Right renal pelvis (tissue), 4 donors: ENCODE measurements at places on chromosomes 3 and 15.

GRCh38 chr3:131705558-131706051, 202.8 kb upstream of the MRPL3 start:
- DNase-seq: no peak

GRCh38 chr3:141240286-141240685, 8.7 kb downstream of the PXYLP1 start:
- DNase-seq: no peak

DNA sequence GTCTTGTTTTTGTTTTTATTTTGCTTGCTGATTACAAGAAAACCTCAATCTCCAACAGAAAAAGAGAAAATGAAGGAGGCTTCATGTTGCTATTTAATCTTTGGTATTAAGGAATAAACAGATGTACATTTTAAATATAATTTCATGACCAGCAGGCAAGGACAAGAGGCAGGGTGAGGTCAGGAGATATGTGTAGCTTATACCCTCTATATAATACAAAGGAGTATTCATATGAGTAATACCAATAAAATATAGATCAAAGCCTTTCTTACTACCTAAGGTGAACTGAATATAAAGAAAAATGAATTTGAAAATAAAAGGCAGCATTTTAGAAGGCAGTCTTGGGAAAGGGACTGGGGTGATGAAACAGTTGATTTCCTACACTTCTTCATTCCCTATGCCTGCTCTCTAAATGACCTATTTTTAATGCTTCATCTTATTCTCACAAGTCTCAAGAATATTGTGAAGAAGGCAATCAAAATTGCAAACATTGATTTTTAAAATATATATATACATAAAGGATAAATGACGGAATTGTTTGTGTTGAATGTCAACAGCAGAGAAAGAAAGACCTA, 8.6 kb upstream of the CBLB start:
- DNase-seq: no peak

DNA sequence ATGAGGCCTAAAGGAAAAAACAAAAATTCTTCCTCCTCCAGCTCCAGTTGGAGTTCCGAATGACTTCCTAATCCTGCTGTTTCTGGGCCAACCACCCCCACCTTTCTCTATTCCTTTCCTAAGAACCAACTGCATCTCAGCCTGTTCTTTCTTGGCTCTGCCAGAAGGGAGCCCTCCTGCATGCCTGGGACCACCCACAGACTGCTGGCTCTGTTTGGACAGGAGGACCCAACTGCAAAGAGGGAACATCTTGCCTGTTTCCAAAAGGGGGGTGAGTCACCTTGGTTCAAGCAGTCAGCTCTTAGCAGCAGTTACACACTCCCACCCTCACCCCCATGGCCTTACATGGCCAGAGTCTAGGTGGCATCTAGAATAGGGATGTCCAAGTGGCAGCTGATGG, 116.0 kb upstream of the PRICKLE2 start:
- no peak for DNase-seq

DNA sequence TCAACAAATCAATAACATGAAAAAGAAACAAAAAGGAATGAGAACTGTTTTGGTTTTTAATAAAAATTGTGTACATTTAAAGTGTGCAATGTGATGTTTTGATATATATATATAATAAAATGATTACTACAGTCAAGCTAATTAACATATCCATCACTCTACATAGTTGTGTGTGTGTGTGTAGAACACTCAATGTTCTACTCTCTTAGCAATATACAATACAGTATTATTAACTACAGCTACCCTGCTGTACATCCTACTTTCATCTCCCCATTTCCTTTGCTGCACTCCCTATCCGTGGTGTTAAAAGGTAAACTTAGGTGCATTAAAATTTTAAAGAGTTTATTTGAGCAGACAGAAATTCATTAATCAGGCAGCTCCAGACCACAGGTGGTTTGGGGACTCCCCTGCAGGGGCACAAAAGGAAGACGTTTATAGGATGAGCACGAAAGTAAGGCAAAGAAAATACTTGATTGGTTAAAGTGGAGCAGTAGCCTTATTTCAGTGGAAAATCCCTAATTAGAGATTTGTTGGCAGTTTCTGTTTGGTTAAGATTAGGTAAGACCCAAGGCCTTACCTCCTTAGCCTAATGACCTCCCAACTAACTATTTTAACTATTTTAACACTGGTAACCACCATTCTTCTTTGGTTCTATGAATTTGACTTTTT, 61.8 kb upstream of the SNRK start:
- no peak for DNase-seq

GRCh38 chr15:95860406-95860805, 470.1 kb upstream of the NR2F2 start:
- no peak for DNase-seq

DNA sequence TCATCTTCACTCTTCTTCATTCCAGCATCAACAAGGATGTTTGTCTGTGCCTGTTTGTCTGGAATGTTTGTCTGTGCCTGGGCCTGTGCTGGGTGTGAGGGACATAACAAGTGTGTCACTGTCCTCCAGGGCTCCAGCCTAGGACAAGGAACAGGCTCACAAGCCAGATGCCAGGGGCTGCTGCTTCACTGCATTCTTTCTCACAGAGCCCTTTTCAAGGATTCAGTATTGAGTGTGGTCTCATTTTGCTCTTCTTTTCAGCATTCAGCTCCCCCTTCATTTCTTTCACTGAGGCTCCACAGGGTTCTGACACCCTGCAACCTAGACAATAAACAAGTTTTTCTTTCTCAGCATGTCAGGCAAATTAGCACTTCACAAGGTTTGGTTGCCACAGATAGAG, 43.6 kb upstream of the KY start:
- DNase-seq: no peak

DNA sequence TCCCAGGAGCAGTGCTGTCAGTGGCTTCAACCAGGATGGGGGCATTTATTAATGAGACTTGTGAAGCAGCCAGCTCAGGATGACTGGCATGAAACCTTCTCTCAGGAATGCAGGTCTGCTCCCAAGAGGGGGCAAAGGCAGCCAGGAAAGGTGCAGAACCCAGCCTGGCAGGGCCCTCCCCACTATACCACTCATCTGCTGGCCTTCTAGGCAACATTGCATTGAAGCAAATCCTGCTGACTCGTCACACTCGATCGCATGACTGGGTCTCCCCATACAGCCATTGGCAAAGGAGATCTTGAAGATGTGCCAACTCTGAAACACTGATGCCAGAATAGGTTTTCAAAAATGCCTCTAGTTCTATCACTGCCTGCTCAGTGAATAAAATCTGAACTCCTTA, 65.7 kb upstream of the CMTM7 start:
- DNase-seq: no peak

- DNase-seq: no peak
Measured at GRCh38 chr15:73079565-73079964, 27.3 kb downstream of the NEO1 start.

- no peak for DNase-seq
Measured at GRCh38 chr3:171113716-171114115, 87.2 kb upstream of the SLC2A2 start.

DNA sequence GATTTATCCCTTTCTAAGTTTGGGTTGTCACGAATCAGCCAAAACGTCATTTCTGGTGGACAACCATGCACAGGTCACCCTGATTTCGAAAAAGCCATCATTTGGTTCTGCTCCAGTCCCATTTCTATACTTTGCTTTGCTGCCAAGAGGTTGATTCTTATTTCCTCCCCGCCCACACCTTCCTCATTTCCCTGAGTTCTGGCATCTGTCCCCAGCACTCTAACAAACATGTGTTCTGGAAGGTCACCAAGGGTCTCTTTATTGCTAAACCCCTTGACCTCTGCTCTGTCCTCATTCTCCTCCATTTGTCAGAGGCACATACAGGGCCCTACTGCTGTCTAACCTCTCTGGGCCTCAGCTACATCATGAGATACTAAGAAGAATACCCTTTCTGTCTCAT, 36.4 kb upstream of the PTPRG start:
- no peak for DNase-seq

- no peak for DNase-seq
Measured at GRCh38 chr3:152656972-152657355, 178.0 kb upstream of the P2RY1 start.

GRCh38 chr15:66845266-66845785, 143.3 kb downstream of the SMAD6 start:
- DNase-seq: no peak

DNA sequence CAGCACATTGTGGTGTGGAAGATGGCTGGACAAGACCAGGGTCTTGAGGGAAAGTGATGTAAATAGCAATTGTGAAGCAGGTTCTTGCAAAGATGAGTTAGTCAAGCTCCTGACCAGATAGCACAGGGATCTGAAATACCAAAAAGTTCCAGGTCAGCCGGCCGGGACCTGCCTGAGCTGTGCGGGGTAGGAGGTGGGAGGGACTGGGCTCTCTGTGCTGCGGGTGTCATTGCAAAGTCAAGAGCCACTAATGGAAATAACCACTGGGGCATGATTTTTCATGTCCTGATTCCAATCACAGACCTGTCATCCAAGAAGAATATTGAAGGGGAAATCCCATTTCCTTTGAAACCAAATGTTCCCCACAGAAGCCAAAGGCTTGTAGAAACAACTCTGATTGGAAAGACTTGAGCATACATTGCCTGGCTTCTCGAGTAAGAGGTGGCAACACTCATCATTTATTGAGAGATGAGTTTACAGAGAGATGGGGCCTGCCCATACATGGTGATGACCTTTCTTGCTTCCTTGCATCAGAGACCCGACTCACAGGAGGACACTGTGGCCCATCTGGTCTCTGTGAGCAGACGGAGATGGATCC, 44.2 kb upstream of the KY start:
- DNase-seq: no peak

DNA sequence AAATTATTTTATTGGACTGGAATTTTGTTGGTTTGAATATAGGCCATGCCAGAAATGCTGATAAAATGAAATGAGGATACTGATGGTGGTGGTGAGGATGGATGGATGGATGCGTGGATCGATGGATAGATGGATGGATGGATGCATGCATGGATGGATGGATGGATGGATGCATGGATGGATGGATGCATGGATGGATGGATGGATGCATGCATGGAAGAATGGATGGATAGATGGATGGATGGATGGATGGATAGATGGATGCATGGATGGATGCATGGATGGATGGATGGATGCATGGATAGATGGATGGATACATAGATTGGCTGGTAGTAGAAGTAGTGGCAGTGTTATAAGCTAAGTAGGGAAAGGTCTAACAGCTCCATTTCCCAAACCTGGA, 40.1 kb downstream of the CPN2 start:
- DNase-seq: no peak

- DNase-seq: no peak
Measured at GRCh38 chr3:89697321-89697916, 590.0 kb downstream of the EPHA3 start.

GRCh38 chr3:171446301-171446700, 13.9 kb downstream of the TNIK start:
- DNase-seq: no peak

GRCh38 chr3:177569193-177569592, 371.9 kb upstream of the TBL1XR1 start:
- no peak for DNase-seq

- DNase-seq: no peak
Measured at GRCh38 chr3:127525373-127525772, 65.2 kb downstream of the TPRA1 start.

DNA sequence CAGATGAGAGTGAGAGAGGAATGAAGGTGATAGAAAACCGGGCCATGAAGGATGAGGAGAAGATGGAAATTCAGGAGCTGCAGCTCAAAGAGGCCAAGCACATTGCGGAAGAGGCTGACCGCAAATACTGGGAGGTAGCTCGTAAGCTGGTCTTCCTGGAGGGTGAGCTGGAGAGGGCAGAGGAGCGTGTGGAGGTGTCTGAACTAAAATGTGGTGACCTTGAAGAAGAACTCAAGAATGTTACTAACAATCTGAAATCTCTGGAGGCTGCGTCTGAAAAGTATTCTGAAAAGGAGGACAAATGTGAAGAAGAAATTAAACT, 88.9 kb downstream of the EOMES start:
- DNase-seq: no peak

- DNase-seq: no peak
Measured at GRCh38 chr15:53359038-53359437, 400.4 kb downstream of the WDR72 start.

DNA sequence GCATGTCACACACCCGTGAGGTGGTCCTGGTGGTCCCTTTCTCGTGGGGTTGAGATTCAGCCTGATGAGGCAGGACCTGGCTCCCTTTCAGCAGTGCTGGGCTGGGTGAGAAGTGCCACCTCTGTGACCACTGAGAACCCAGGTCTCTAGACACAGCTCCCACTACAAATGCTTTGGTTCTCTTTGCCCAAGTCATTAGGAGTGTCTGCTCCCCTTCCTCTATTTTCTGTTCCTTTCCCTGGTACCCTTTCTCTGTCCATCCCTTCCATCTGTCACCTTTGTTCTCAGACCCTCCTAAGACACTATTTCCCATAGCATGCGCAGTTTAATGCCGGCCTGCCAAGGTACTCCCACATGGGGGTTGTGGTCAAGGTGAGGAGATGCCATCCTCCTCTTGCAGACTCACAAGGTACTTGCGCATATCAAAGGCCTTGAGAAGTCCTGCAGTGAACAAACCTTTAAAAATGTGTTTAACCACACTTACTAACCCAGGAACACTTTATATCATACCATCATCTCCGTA, 297.7 kb downstream of the LRTM1 start:
- no peak for DNase-seq

DNA sequence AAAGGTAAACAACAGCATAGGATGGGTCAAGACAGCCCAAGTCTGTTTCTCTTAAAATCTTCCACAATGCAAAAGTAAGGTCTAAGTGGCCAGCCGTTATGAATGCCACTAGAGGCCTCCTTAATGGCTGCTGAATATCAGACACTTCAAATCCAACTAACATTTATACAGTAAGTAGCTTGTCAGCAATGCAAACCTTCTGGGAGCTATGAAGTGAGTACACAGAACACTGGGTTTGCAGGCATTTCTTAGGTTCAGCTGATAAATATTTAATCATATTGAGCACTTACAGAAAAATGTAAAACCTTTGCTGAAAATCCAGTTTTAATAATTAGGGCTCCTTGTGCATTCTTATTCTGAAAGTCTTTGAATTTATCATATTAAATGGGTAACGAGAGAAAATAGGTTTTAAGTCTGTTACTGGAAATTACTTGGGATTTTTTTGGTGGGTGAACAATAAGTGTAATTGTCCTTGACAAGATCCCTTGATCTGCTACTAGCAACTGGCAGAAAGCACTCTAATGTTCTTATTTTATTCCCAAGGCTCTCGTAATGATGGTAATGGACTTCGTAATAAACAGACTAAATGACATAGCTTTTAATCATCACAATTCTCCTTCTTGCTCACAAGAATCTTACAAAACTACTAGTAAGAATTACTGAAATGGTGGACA, 141.7 kb upstream of the GPR149 start:
- DNase-seq: no peak
